ENCODE measurements at places on chromosomes 3 and 15.
A peak's percentile ranks its signal among the peaks of the same experiment; 100 is the strongest.

GRCh38 chr15:48105936-48106335 lies 14.9 kb upstream of the SLC24A5 start:
- DNase-seq = no peak

- no peak for DNase-seq
Observed at GRCh38 chr3:98782824-98783500, 19.8 kb downstream of the ST3GAL6 start.

DNA sequence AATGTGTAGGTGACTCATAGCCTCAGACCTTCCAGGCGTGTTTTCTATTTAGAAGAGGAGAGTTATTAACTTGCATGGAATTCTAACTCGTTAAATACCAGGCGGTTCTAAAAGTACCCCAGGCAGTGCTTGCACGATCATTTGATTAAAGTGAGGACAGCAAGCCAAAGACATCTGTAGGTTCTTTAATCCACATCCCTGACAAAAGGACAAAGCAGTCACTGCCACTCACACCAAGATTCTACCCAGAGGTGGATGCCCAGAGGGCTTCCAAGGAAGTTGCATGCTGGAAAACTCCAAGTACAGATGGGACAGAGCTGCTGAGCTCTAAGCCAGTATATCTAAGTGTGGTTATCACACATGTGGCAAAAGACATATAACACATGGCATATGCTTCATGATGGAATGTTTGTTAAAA lies 372.1 kb downstream of the ROBO2 start:
- no peak for DNase-seq

- DNase-seq = peak; percentile 61
Observed at GRCh38 chr3:49158103-49158709, 7.9 kb downstream of the CCDC71 start.

DNA sequence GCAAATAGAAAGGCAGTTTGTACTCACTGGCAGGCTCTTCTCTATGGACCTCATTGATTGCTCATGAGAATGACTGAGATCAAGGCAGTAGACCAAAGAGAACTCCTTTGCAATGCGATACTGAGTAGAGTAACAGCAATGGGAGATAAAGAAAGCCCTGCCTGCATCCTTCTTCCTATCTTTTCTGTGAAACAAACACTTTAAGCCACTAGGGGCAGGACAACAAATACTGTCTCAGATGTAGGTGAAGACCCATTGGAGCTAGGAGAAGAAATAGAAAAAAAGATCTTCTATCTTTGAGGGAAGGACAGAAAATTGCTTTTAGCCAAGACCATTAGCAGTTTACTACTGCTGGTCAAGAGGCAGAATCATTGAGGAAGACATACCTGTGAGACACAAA lies 117.6 kb upstream of the IGSF10 start:
- no peak for DNase-seq

DNA sequence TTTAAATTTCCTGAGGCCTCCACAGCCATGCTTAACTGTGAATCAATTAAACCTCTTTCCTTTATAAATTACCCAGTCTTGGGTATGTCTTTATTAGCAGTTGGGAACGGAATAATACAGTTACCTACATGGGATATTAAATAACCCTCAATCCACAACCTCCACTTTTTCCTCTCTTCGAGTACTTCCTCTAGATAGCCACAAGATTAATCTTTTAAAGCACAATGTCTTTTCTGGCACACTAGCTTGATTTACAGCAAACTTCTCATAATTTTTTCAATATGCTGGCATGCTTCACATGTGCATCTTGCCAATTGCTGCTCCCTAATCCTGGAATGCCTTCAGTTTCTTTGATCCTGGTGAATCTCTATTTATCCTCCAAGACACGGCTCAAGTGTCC lies 92.2 kb downstream of the P2RY1 start:
- no peak for DNase-seq
